Mucosa of descending colon (tissue), 3 donors: ENCODE measurements at places on chromosomes 16 and 17. TPM values are rescaled to one million over a fixed set of nuclear protein-coding genes. Genes with fewer than 3 reads are reported as not detected.

NLRC5 gene
- 113 TPM for total RNA-seq

SBK1 gene
- total RNA-seq: 1.8 TPM

GRCh38 chr16:89727406-89728120 is 6.2 kb downstream of the ZNF276 start:
- no peak for DNase-seq

DNA sequence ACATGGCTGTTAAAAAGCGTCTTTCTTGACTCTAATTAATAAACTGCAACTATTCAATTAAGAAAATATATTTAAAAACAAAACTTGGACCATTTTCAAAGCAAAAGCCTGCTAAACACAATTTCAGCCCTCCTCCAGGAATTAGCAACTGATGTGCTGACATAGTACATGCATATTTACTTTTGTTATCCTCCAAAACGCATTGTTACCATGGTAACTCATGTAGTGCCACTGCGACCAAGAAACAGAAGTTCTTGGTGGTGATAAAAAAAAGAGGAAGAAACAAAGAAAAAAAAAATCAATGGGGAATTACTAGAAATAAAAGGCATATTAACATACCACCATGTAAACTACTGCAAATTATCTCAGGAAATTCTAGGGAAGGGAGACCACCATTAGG is 793.4 kb upstream of the CDH8 start:
- DNase-seq: no peak

- DNase-seq: no peak
These were observed 12.2 kb upstream of the CES3 start for GRCh38 chr16:66948837-66949225.

DNA sequence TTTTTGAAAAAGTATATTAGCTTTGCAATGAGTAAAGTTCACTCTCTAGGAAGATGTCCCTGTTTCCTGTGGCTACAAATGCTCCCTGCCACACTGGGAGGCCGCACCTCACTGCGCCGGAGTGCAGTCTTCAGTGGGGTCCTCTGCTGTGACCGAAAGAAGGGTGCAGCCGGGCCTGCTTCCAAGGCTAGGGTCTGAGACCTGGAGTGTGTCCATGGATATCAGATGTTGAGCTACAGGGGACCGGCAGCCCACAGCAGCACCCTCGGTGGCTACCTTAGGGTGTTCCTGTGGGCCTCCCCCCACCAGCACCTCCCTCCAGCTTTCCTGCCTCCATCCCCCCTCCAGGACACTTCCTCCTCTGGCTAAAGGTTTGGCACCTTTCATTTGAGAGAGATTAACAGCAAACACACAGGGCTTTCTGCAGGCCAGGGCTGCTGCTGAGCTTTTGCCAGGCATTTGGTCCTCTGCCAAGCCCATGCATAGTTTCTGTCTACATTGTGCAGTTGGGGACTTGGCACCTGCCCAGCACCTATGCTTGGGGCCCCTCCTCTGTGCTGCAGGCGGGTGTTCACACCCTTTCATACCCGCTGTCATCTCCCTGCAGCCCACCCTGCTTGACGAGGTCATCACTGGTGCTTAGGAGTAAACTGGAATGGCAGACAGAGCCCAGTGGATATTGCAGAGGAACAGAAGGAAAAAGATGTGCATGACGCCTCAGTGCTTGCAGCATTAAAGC is 33.8 kb upstream of the CRISPLD2 start:
- DNase-seq: peak; percentile 56

GRCh38 chr17:55717432-55717831 is 5.2 kb downstream of the TMEM100 start:
- no peak for DNase-seq

DNA sequence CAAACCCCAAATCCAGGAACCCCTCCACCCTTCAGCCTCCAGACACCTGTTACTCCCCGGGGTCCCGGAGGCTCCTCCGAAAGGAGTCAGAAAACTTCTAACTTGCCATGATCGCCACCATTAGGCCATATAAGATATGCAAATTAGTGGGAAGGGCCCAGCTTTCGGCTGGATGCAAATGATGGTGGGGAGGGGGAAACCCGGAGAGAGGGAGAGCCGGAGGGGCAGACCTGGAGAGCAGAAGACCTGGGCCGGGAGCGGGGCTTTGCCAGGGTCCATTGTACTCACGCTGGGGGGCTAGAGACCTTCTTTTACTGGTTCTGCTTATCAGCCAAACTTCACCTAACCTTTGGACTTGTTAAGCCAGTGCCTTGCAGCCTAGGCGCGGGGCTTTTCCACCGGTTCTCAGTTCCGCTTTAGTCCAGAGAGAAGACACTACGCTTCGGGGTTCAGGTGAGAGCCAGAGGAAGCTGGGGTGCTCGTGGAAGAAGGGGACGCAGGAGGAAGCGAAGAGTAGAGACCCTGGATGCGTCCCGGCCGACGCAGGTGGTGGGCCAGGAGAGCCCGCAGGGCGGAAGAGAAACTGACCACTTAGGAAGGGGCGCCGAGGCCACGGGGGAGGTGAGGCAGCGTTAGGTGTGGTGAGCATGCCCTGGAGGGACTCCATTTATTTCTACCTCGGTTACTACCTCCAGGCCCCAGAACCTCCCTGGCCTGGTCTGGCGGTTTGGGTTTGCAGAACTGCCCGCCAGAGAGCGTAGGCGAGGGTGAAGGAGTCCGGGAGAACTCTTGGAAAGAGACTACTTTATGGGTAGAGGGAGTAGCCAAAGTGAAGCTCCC is at the start of gene HNF1B:
TSS of gene HNF1B (minus strand) at position 99 of the 840 bp plus-strand sequence. CDS start 175 bp downstream, outside the sequence.
- DNase-seq: peak; percentile 82

- no peak for DNase-seq
These were observed 144.5 kb downstream of the TMEM132E start for GRCh38 chr17:34723875-34724274.
